NCI-H1105 treated with DMSO at 0.1 percent for 48 hours (cell line): ENCODE measurements at places on chromosomes 11 and 22.

GRCh38 chr11:34425867-34426266 lies 12.9 kb upstream of the CAT start:
- no peak for DNase-seq

DNA sequence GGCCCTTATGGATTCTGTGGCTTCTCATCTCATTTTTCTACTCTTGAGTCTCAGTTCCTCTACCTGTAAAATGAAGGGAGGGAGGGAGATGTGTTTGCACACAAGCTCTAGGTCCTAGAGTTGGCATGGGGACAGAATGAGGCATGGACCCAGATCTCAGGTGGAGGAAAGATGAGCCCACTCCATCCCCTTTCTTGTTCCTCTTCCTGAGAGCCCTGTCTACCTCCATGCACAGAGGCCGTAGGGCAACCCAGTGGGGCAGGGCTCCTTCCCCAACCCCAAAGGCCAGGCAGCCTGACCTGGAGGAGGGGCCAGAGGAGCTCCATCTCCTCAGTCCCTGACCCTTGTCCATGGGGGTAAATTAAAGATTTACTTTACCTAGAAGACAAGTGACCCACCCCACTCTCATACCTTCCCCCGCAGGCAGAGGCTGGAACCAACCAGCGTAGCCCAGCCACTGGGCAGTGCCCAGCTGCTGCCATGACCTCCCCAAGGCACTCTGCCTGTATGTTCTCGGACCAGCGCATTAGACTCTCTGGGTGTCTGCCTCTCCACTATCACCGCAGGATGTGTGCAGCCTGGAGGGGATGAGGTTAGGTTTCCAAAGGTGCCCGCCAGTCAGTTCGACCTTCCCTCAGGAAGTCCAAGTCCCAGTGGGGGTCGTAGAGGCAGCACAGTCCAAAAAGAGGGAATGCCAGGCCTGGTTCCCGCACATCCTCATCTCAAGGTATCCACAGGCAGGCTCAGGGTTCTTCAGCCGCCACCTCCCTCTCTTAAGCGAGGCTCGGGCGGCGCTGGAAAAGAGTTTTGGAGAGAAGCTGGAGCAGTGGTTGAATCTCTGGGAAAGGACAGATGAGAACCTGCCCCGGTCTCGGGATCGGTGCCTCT lies 3.0 kb downstream of the SMTN start:
- DNase-seq: no peak

DNA sequence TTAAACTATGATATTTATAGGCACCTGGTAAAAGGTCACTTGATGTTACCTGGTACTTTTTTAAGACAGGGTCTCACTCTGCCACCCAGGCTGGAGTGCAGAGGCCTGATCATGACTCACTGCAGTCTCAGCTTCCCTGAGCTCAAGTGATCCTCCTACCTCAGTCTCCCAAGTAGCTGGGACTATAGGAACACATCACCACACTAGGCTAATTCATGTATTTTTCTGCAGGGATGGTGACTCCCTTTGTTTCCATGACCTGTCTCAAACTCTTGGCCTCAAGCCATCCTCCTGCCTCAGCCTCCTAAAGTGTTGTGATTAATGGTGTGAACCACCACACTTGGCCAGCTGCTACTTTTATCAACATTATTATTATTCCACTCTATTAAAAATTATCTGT lies 47.6 kb downstream of the OR4C45 start:
- DNase-seq: no peak

GRCh38 chr22:36829370-36830002 lies 12.7 kb upstream of the PVALB start:
- no peak for DNase-seq

- no peak for DNase-seq
These were observed 41.0 kb downstream of the TMPRSS5 start for GRCh38 chr11:113664981-113665710.
